ENCODE measurements at places on chromosomes 1 and 21.
A peak's percentile ranks its signal among the peaks of the same experiment; 100 is the strongest.

- DNase-seq = peak; percentile 54
These were observed 54.7 kb downstream of the STUM start for GRCh38 chr1:226603022-226603857.

GRCh38 chr1:17739050-17739449 is 16.1 kb upstream of the ACTL8 start:
- DNase-seq = no peak

- DNase-seq = peak; percentile 96
These were observed 4.1 kb downstream of the NUAK2 start for GRCh38 chr1:205317311-205317917.

DNA sequence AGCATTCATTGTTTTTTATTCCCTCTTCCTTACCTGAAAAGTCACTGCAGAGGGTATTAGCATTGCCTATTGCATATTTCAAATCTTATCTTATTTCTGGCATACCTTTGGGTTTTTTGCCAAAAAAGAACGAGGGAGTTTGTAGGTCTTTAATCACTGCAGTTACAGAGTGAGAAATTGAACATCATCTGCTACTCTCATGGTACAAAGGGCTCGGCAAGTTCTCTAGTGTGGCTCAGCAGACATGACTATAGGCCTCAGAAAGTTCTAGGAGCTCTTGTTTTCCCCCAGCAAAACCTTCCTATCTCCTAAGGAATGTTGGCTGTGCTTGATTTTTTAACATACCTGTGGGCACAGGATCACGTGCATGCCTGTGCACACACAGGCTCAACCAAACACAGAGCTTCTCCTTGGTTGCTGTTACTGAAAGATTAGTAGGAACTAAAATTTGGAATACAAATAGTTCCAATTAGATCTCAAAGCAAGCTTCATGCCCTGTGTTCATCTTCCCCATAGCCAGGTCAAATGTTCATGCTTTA is 69.7 kb downstream of the CCDC185 start:
- no peak for DNase-seq

GRCh38 chr1:86582161-86582560 is 35.3 kb downstream of the CLCA4 start:
- no peak for DNase-seq

All from LNCaP clone FGC (cell line).